Heart right ventricle (tissue), 16 donors: ENCODE measurements at places on chromosomes 12 and 14.
A peak's percentile ranks its signal among the peaks of the same experiment; 100 is the strongest.

GRCh38 chr12:53781228-53781801 lies 29.5 kb upstream of the CISTR start:
- H3K27me3 ChIP-seq, result peaks cover 56% of the 10 kb centered on the region
- no peak for DNase-seq
- no peak overlapping the region for H3K4me3 ChIP-seq

GRCh38 chr12:24948420-24948756 lies 513 bp downstream of the BCAT1 start:
- no peak for DNase-seq
- H3K4me3 ChIP-seq, result peak overlapping the region; percentile 30
- H3K27me3 ChIP-seq, result peaks cover 49% of the 10 kb centered on the region
- H3K36me3 ChIP-seq, result no peaks in the 10 kb centered on the region
- H3K27ac ChIP-seq, result peak overlapping the region; percentile 21

- peaks cover 8% of the 10 kb centered on the region for H3K27me3 ChIP-seq
- no peak for DNase-seq
- H3K4me1 ChIP-seq, result no peaks in the 10 kb centered on the region
- H3K36me3 ChIP-seq, result no peaks in the 10 kb centered on the region
- H3K27ac ChIP-seq, result no peak overlapping the region
- H3K4me3 ChIP-seq, result no peak overlapping the region
Observed at GRCh38 chr12:113022563-113023297, 33.8 kb upstream of the DTX1 start.

GRCh38 chr12:46263140-46264016 lies 5.5 kb downstream of the SLC38A1 start:
- no peak overlapping the region for H3K4me3 ChIP-seq
- no peaks in the 10 kb centered on the region for H3K36me3 ChIP-seq
- no peak overlapping the region for H3K27ac ChIP-seq
- peaks cover 5% of the 10 kb centered on the region for H3K4me1 ChIP-seq

DNA sequence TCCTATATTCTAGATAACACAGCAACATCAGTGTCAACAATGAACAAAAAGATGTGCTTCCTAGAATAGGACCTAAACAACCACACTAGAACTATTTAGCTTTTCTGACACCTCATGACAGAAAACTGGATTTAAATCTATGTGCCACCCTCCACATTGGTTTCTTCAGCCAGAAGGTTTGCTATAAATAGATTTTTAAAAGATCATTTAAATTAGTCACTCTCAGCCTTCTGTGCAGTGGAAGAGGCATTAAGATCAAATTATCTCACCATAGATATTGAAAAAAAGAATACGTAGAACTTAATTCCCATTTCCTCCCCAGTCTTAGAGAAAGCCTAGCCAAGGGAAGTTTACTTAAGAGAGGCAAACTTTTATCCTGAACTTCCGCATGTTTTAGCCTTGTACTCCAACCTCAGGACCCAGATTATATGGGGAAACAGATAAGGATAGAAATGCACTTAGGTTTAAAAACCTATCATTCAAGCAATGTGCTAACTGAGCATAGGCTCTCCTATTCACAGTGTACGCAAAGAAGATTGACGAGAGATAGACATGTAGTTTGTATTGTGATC lies 59.6 kb downstream of the NELL2 start:
- H3K36me3 ChIP-seq, result no peaks in the 10 kb centered on the region
- no peaks in the 10 kb centered on the region for H3K4me1 ChIP-seq
- H3K27me3 ChIP-seq, result no peaks in the 10 kb centered on the region
- no peak overlapping the region for H3K27ac ChIP-seq
- DNase-seq, result no peak

DNA sequence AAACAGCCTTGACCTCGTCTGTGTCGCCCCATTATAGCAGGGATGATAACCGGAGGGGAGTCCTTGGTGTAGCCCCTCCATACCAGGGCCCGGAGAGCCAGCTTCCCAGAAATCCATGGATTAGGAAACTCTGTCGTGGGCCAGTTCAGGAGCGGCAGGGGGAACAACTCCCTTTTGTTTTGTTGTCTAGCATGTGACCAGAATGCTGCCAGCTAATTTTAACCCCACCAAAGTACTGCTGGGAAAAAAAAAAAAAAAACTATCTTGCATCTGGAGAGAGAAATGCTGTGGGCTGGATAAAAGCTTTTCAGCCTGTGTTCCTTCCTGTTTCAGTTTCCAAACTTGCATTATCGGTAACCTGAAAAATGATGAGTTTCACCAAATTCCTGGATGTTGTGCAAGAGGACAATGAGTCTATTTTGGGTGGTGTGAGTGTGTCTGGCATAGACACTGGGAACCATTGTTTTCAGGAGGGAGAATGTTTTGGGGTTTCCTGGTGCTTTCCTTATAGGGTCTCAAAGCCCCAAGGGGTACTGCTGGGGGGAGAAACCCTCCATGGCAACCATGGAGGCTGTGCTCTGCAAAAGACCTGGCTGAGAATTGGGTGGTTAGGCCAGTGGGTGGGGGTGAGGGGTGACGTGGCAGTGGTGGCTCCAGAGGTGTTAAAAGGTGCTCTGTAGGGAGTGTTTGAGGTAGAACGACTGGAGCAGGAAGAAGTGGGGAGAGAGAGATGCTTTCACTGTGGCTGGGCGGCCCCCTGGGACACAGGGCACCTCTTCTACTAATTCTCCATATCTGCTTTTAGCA lies 14.9 kb upstream of the IRF2BPL start:
- peak overlapping the region; percentile 98 for H3K27ac ChIP-seq
- peaks cover 98% of the 10 kb centered on the region for H3K4me1 ChIP-seq
- peak overlapping the region; percentile 3 for H3K4me3 ChIP-seq

GRCh38 chr12:124191966-124192365 lies 102.9 kb upstream of the RFLNA start:
- no peaks in the 10 kb centered on the region for H3K27me3 ChIP-seq
- no peak overlapping the region for H3K27ac ChIP-seq
- H3K4me1 ChIP-seq, result peaks cover 29% of the 10 kb centered on the region
- DNase-seq, result no peak
- H3K4me3 ChIP-seq, result no peak overlapping the region

DNA sequence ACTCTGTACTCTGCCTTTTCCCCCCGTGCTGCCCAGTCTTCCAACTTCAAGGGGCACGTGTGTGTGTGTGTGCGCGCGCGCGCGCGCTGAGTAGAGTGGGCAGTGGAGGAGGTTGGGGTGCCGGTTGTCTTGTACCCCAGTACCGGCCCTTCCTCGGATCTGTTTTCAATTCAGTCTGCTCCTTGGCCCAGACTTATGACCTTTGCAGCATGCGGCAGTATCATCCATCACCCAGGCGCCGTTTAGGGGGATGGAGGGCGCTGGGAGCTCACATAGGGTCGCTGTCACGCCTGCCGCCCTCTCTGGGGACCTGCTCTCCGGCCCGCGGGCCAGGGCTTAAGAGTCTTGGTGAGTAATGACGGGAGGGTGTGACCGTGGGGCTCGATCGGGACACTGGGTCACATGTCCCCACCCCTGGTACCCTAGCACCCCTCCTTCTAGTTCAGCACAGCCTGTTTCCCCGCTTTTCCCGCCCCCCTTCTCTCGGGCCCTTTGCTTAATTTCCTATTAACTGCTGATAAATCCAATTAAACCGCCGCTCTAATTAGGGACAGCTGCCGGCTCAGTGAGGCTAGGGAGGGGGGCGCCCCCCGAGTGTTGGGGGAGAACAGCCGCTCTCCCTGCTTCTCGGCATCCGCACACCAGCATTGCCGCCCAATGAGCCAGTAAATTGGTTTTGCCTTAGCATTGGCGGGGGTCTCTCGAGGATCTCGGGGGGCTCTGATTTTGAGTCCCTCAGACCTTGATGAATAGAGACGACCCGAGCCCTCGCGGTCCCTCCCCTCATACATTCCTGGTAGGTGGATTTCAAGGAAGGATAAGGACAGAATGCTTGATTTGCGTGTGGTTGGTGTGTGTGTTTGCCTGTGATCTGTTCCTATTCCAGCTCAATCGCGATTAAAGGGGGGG lies 9.3 kb downstream of the STAC3 start:
- H3K36me3 ChIP-seq, result no peaks in the 10 kb centered on the region
- DNase-seq, result no peak
- H3K4me1 ChIP-seq, result peaks cover 35% of the 10 kb centered on the region

DNA sequence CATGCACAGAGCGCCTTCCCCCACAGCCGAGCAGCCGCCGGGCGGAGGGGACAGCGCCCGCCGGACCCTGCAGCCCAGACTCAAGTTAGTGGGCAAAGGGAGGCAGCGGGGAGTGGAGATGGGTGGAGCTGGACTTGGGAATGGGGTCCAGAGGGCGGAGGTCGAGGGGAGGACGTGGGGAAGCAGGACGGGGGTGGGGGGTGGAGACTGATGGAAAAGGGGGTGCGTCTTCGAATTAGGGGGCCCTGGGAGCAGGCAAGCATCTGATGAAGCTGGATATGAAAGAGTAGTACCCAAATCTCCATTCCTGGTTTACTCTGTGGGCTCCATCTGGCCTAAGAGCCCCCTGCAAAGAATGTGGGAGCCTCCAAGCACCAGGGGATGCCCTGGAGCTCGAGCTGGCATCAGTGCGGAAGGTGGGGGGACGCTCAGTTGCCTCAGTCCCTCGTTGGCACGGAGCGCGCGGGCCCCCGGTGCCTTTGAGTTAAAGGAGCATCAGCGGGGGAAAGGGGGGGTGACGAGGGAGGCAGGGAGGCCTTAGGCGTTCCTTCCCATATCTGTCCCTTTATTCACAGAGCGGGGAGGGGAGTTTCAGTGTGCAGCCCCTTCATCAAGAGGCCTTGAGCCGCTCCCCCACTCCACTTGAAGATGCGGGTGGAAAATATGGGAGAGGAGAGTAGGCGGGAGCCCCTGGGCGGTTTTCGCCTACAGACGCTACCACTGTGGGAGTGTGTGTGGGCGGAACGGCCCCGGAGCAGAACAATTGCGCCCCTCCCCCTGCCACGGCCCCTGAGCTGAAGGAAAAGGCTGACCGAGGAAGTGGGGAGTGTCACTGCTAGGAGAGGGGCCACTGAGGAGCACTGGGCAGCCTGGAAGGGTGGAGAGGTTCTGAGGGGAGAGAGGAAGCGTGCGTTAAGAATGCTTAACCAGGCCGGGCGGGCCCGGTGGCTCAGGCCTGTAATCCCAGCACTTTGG lies 644 bp downstream of the NAB2 start:
- H3K27me3 ChIP-seq, result no peaks in the 10 kb centered on the region
- H3K4me3 ChIP-seq, result peak overlapping the region; percentile 92
- H3K27ac ChIP-seq, result peak overlapping the region; percentile 99

GRCh38 chr12:30691122-30691879 lies 4.4 kb downstream of the IPO8 start:
- H3K27me3 ChIP-seq, result no peaks in the 10 kb centered on the region
- H3K4me1 ChIP-seq, result peaks cover 7% of the 10 kb centered on the region
- no peaks in the 10 kb centered on the region for H3K36me3 ChIP-seq
- H3K4me3 ChIP-seq, result no peak overlapping the region
- DNase-seq, result peak; percentile 32

- H3K4me1 ChIP-seq, result peaks cover 29% of the 10 kb centered on the region
- no peak overlapping the region for H3K27ac ChIP-seq
- no peaks in the 10 kb centered on the region for H3K36me3 ChIP-seq
- no peak for DNase-seq
Observed at GRCh38 chr14:90756755-90757345, 59.4 kb downstream of the TTC7B start.

DNA sequence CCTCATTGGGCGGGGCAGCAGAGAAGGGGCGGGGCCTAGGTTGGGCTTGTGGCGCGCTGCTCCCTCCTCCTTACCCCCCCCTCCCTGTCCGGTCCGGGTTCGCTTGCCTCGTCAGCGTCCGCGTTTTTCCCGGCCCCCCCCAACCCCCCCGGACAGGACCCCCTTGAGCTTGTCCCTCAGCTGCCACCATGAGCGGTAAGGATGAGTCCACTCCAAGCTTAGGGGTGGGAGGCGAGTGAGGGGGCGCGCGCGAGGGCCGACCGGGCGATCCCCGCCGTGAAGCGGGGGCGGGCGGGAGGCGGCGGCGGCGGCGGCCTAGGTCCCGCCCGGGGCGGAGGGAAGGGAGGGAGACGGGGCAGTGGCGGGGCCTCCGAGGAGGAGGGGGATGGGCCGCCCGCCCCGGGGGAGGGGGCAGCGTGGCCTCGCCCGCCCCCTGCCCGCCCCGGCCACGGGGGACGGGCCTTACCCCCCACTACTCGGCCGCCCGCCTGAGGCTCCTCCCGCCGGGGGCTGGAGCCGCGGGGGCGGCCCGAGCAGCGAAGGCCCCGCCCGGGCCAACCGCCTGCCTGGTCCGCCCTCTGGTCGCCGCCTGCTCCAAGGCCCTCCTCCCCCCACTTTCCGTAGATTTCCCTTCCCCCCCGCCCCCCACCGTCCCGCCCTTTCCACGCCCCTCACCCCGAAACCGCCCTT lies at the start of gene SP1:
SP1 (plus strand) TSS at position 73 of the 690 bp plus-strand sequence; CDS start at position 189, 116 bp downstream.
- H3K27me3 ChIP-seq, result no peaks in the 10 kb centered on the region
- peak within 1 kb of the TSS; percentile 99 for H3K27ac ChIP-seq
- peak; percentile 97 for DNase-seq
- H3K4me1 ChIP-seq, result peaks cover 49% of the 10 kb centered on the region
- peak within 1 kb of the TSS; percentile 70 for H3K4me3 ChIP-seq
- peaks cover 4% of the 10 kb centered on the region for H3K36me3 ChIP-seq

- H3K27me3 ChIP-seq, result no peaks in the 10 kb centered on the region
- DNase-seq, result no peak
- H3K36me3 ChIP-seq, result no peaks in the 10 kb centered on the region
- H3K4me3 ChIP-seq, result no peak overlapping the region
- H3K4me1 ChIP-seq, result no peaks in the 10 kb centered on the region
Observed at GRCh38 chr12:132585177-132585576, 25.2 kb downstream of the LRCOL1 start.

DNA sequence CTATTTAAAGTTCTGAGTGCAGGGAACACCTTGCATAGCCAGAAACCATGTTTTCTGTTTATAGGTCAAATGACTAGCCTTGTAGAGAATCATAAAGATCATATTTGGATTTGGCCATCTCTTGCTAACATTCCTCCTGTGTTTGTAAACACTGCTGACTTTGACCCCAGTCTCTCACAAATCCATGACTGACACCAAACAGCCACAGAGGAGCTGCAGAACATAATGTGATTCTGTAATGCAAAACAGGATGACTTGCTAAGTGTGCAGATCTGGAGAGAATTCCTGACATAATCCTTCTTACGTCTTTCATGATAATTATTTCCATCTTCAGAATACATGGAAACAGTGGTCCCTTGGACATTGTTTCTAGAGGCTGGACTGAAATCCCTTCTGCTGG lies 211.8 kb downstream of the BMP4 start:
- H3K4me3 ChIP-seq, result no peak overlapping the region

GRCh38 chr12:14111230-14111865 lies 129.9 kb upstream of the GRIN2B start:
- H3K27ac ChIP-seq, result no peak overlapping the region
- H3K4me1 ChIP-seq, result no peaks in the 10 kb centered on the region
- DNase-seq, result no peak

- H3K4me3 ChIP-seq, result no peak overlapping the region
- no peaks in the 10 kb centered on the region for H3K4me1 ChIP-seq
- no peak for DNase-seq
- no peaks in the 10 kb centered on the region for H3K27me3 ChIP-seq
- H3K27ac ChIP-seq, result no peak overlapping the region
Observed at GRCh38 chr12:97216848-97217247, 245.8 kb upstream of the RMST start.

GRCh38 chr14:68856572-68856971 lies 63.7 kb upstream of the ZFP36L1 start:
- no peak overlapping the region for H3K4me3 ChIP-seq
- no peak overlapping the region for H3K27ac ChIP-seq
- DNase-seq, result no peak
- H3K36me3 ChIP-seq, result no peaks in the 10 kb centered on the region
- H3K4me1 ChIP-seq, result no peaks in the 10 kb centered on the region
